Stimulated activated CD8-positive, alpha-beta memory T cell treated with anti-CD3 and anti-CD28 coated beads, Interleukin-4, amount 100 ng/mL, for 1 hour (primary cell): ENCODE measurements at places on chromosomes 3 and 15.

GRCh38 chr15:70058642-70059360 lies 38.9 kb downstream of the TLE3 start:
- DNase-seq: no peak

GRCh38 chr3:13708871-13709595 lies 160.1 kb downstream of the FBLN2 start:
- no peak for DNase-seq

GRCh38 chr15:99707473-99708270 lies 25.6 kb downstream of the LYSMD4 start:
- no peak for DNase-seq

DNA sequence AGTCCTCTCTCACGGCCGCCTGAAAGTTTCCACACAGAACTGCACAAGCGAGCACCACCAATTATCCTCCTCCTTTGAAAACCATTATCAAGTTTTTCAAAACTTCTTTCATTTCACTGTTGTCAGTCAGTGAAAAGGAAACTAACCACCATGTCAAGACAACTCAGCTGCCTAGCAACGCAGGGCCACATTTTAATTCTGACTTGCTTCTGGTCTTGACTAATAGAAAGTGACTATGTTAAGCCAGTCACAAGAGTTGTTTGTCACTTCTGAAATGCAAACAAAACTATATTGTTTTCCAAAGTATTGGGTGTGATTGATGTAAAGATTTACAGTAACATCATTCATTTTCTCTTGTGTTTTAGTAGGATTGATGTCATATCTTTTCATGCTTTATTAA lies 612.8 kb upstream of the AGTR1 start:
- no peak for DNase-seq

DNA sequence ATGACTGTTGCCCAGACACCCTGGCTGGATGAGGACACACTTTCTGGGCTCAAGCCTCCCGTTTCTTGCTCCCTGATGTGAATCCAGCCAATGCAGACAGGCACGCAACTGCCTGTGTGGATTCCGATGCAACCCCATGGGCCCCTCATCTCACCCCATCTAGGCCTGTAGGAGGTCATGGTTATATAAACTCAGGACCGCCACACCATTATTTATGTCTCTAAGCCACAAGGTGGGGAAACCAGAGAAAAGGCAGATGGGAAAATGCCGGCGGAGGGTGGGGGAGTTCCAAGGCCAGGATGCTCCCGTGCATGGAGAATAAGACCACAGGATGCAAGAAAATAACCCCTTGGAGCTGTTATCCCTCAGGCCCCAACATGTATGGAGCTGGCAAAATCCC lies 2.0 kb downstream of the MESP1 start:
- DNase-seq: no peak

GRCh38 chr15:29401644-29402043 lies 132.0 kb upstream of the NSMCE3 start:
- no peak for DNase-seq

GRCh38 chr3:185306847-185307246 lies 53.0 kb upstream of the EHHADH start:
- no peak for DNase-seq

DNA sequence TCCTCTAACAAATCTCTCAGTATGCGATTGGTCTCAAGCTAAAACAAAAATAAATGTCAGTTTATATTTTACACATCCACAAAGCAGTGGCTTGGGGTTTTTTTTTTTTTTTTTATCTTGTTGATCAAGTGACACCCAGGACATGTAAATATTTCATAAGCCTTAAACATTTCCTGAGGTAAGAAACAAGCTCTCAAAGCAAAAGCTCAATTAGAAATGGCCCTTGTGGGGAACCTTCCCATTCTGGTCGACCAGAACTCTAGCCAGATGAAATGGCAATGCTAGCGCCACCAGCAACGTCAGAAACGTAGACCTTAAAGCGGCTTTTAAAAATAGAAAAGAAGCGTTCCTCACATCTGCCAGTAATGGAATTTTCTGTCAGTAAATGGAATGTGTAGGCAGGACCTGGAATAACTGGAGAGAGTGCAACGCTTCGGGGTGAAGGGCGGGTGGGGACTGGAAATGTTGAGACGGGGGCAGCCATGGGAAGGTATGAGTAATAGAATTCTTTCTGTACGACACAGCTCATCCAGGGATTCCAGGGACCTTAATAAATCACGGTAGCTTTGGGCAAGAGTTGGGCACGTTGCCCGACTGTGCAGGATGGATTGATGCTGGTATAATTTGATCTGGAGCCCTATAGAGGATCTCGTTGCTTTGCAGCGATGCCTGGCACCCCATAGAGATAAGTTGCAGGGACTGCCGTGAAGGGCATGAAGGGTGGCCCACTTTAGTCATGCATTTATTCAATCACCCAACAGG lies 44.4 kb downstream of the BTD start:
- no peak for DNase-seq
